T-helper 17 cell (primary cell): ENCODE measurements at places on chromosomes 16 and 17.

- DNase-seq, result no peak
Observed at GRCh38 chr17:61323909-61324868, 75.5 kb upstream of the TBX2 start.

DNA sequence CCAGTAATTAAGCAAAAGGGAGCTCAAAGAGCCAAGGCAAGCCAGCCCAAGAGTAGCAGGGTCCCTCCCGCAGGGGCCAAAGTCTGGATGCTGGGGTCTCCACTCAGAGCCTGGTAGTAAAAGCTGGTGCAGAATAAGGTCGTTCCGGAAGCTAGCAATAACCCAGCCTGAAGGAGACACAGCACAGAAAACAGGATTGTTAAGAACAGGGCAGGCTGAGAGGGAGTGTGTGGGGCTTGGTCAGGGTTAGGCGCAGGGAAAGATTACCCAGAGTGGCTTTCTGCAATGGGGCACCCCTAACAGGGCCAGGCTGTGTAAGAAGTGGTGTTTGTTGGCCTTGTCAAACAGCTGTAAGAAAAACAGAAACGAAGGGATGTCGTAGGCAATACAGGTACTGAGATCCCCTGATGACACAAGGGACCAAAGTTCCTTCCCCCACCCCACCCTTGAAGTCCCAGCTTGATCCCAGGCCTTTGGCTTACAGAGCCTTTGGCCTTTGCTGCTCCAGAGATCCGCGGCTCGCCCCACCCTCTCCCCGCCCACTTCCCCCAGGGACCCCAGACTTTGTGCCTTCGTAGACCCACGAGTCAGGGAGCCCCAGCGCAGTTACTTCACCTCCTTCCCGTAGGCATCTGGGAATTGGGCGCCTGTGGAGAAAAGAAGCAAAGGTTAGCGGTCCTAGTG is 712 bp downstream of the TMEM256 start:
- peak; percentile 23 for DNase-seq

GRCh38 chr17:29115435-29115834 is 64.8 kb downstream of the MYO18A start:
- no peak for DNase-seq

DNA sequence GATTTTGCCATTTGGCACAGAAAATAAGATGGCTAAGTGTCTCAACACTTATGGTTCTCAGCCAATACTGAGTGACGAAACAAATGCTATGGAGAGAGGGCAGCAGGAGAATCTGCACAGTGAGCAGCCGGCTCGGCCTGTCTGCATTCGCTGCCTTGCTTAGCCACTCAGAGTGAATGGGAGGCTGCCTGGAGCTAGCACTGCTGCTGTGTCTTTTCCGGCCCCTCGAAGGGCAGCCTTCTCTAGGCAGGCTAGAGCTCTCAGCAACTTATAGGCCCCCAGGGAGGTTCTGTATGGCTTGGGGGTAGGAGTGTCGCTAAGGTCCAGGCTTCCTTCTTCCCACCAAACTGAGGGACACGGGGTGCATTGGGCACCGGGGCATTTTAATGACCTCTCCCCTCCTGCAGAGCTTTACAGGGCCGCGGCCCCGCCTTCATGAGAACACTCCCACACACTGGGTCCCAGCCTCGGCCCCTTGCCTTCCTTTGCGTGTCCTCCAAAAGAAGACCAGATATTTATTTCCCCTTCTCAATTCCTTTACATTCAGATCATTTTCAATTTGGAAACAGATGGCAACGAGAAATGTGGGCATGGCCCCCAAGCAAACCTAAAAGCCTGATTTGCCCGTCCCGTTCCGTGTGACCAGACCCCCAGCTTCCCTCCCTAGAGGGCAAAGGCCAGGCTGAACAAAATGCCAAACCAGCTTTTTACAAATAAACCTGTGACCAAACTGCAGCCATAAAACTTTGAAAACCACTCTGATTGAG is 670.9 kb downstream of the TOX3 start:
- no peak for DNase-seq

- no peak for DNase-seq
Observed at GRCh38 chr17:57524839-57525568, 220.1 kb downstream of the CCDC182 start.

DNA sequence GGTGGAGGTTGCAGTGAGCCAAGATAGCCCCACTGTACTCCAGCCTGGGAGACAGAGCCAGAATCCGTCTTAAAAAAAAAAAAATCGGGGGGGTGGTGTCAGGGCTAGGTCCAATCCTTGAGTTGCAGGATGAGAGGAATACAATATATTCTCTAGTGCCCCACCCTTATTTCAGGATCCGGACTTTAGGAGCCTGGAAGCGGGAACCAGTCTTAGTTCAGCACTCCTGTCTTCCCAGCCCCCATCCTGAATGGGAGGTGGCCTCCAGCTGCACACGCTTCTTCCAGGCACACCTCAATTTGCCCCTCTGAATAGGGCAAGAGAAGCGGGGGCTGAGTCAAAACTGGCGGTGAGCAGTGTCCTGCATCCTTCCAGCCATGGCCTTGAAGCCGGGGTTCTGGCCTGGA is 1.6 kb downstream of the FHOD1 start:
- DNase-seq, result no peak

DNA sequence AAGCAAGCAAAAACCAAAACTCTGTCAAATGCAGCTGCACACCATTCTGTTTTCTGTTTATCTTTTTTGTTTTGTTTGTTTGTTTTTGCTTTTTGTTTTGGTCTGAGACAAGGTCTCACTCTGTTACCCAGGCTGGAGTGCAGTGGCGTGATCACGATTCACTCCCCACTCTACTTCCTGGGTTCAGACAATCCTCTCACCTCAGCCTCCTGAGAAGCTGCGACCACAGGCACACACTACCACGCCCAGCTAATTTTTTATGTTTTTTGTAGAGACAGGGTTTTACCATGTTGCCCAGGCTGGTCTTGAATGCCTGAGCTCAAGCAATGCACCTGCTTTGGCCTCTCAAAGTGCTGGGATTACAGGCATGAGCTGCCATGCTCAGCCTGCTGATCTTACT is 19.3 kb upstream of the SLFN13 start:
- no peak for DNase-seq

- no peak for DNase-seq
Observed at GRCh38 chr16:80324371-80324770, 216.4 kb upstream of the DYNLRB2 start.

DNA sequence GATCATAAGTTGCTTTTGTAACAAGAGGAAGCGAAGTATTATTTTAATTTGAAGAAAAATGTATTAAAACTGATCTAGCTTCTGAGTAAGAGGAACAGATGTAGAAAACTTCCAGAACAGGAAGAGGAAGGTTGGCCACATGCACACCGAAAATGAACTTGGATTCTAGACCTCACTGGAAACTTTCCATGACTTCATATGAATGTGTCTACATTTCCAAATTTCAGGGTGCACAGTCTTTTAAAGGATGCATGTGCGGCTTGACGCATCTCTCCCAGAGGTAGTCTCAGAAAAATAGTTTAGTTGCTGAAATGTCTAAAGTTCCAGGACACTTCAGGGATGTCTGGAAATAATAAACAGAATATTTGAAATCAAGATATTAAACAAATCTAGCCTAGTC is 275.1 kb upstream of the MYOCD start:
- no peak for DNase-seq

DNA sequence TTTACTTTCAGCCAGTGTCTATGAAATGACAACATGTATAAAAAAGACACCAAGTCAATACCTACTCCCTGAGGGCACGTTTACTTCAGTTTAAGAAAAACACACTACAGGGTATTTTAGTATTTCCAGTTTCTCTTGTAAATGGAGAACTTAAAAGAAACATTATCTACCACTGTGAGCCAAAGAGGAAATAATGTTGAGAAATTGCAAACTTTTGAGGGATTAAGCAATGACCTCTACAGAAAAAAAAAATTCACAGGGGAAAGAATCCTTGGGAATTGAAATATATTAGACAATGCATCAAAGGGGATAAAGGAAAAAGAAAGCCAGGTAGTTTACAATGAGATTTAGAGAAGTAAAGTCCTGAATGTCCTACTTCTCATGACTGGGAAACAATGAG is 126.0 kb downstream of the KCNJ2 start:
- no peak for DNase-seq

DNA sequence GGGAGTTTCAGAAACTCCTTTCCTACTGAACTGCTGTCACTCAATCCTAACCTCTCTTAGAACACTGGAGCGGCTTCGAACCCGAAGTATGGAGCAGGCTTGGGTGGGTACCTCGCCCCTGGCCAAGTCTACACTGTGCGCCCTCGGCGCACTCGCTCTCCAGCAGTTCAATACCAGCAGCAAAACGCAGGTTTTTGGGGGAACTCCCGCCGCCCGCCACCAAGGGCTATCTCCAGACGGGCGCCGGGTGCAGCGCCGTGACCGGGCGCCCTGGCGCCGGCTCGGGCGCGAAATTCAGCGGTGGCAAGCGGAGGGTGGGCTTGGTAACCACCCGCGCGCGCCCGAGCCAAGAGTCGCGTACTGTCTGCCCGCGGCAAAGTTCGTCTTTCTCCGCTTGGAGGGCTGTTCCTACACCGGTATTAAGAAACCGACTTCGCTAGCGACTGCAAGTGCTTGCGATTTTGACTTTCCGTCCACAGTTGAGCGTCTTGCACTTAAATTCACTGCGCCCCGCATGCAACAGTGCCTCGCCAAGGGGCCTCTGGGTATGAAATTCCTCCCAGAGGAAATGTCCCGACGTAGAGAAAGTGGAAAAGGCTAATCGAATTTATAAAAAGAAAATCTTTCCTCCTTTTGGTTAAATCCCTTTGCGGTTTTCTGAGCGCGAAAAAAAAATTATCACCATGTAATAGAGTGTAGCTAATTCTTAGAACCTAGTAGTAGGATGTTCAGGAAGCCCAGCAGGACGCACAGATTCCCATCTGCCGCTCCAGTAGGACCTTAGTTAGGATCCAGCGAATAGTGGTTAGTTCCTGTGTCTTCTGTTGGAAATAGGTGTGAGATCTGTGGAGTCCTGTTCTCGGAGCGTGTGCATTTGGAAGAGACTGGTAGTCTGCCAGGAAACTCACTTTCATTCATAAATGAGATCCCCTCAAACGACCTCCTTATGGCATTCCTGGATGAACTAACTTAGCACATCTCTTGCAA is 5.0 kb upstream of the SALL1 start:
- DNase-seq, result no peak

- no peak for DNase-seq
Observed at GRCh38 chr16:27234171-27234570, 30.8 kb downstream of the KDM8 start.

DNA sequence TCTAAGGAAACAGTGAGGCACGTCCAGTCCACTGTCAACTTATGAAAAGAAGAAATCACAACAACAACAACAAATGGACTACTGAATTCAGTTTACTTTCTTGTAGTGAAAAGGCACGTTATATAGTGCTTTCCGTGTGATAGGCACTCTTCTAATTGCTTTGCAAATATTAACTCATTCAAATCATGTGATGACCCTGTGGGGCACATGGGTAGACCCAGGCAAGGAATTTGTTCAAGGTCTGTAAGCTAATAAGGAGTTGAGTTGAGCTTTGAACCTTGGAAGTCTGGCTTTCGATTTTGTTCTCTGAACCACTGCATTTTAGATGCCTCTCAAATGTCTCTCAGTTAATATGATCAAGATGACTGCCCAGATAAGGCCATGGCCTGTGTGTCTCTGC is 295.1 kb upstream of the RBFOX1 start:
- no peak for DNase-seq

- DNase-seq, result no peak
Observed at GRCh38 chr17:28503420-28503819, 2.7 kb upstream of the FOXN1 start.

- no peak for DNase-seq
Observed at GRCh38 chr17:27585792-27586191, 45.2 kb upstream of the LGALS9 start.

GRCh38 chr17:34365340-34365739 is 2.3 kb upstream of the CCL1 start:
- DNase-seq, result no peak

- no peak for DNase-seq
Observed at GRCh38 chr16:24253192-24253591, 2.9 kb upstream of the CACNG3 start.

- no peak for DNase-seq
Observed at GRCh38 chr16:49491771-49492761, 118.5 kb downstream of the C16orf78 start.

- no peak for DNase-seq
Observed at GRCh38 chr17:48244121-48244711, 136.7 kb downstream of the SNX11 start.

GRCh38 chr16:80680839-80681238 is 123.6 kb downstream of the CDYL2 start:
- no peak for DNase-seq

DNA sequence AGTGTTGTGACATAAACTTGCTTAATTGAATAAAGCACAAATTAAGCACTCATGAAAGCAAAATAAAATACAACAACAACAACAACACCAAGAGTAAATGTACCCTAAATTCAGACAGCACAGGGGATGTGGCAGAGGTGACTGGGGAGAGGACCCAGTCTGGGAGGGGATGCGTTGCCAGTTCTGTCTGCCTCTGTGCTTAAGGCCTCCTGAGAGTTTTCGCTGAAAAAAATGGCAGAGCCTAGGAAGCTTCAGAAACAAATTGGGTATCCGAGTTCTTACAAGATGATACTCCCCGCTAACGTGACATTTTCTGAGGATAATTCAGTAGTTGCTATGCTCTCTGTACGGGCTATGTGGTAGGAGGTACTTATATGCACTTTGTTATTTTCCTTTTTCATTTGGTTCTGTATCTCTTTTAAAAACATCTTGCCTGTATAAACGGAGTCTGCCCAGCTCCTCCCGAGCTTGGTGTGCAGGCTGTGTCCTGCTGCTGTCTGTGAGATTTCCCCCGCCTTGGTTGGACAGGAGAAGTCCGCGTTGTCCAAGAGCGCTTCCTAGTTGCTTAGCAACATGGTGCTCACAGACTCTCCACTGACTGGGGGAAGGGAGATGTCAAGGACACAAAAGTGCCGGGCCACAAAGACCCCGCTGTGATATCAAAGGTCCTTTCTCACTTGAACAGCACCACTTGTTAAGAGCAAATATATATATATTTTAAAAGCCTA is 134.2 kb upstream of the CPHXL start:
- DNase-seq, result no peak

GRCh38 chr16:85387171-85387507 is 226.0 kb upstream of the GSE1 start:
- peak; percentile 1 for DNase-seq
